Stimulated activated CD4-positive, alpha-beta T cell treated with anti-CD3 and anti-CD28 coated beads, Interleukin-1b, Interleukin-23, amount 100 ng/mL, for 24 hours (primary cell): ENCODE measurements at places on chromosomes 1 and 21.

- DNase-seq = no peak
These were observed 345.4 kb upstream of the NCAM2 start for GRCh38 chr21:20652846-20653245.

- no peak for DNase-seq
These were observed 17.2 kb downstream of the ROR1 start for GRCh38 chr1:63790989-63791388.

- no peak for DNase-seq
These were observed 4.1 kb downstream of the L1TD1 start for GRCh38 chr1:62198781-62199125.

GRCh38 chr1:41097105-41097504 is 75.6 kb upstream of the SLFNL1 start:
- DNase-seq = no peak

- no peak for DNase-seq
These were observed 108.0 kb downstream of the TNNI3K start for GRCh38 chr1:74343216-74343615.

DNA sequence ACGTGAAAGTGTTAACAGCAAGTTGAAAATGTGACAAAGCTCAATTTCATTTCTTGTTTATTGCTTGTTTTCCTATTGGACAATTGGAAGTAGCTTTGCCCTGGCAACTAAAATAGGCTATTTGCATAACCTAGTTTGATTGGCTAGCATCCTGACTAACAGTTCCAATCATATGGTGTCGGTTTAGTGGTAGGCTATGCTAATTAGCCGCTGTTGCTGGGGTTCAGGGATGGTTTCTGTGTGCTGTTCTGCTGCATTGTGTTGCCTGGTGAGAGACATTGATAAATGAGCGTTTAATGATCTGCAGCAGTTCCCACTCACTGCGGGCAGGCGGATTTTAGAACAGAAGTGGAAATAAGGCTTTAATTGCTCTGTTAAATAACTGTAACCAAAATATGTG is 68.5 kb downstream of the DYRK1A start:
- peak; percentile 7 for DNase-seq

DNA sequence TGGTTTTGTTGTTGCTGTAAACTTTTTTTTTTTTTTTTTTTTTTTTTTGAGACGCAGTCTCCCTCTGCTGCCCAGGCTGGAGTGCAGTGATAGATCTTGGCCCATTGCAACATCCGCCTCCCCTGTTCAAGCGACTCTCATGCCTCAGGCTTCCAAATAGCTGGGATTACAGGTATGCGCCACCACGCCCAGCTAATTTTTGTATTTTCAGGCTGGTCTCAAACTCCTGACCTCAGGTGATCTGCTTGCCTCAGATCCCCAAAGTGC is 78.9 kb upstream of the SLC45A1 start:
- DNase-seq = no peak

GRCh38 chr1:246705368-246705767 is 18.8 kb upstream of the SCCPDH start:
- no peak for DNase-seq

DNA sequence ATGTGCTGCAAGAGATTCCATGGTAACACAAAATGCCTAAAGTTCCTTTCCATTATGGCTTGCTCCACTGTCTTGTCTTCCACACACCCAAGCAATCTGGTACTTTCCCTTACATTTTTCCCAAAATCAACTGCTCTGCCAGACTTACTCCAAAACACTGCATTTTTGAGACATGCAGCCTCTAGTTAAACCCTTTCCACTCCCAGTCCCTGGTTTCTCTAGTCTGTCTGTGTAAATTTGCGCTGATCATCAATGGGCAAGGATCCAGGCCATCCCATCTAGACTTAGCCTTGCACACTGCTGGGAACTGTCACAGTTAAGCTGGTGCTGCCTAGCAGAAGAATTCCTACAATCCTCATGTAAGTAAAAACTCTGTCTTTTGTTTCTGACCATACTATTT is 47.8 kb downstream of the DAB1 start:
- DNase-seq = no peak

GRCh38 chr21:27713154-27714109 is 746.5 kb upstream of the ADAMTS5 start:
- no peak for DNase-seq

DNA sequence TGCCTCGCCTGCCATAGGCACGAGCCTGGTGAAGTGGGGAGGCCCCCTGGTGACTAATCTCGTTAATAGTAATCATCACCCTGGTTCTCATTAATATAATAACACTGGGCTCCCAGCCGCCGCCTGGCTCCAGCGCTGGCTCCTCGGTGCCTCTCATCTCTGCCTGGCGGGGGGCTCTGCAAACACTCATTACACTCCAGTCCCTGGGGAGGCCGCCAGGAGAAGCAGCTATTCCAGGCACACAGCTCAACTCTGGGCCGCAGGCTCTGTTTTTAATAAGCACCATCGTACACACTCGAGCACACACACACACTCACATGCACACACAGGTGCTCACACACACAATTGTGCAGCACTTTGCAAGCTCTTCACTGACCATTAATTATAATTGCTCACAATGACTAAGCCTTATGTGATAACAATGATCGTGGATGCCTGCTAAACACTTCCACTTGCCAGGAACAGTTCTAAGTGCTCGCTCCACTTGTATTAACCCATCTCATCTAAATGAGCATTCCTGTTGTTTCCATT is 52.2 kb downstream of the SDC3 start:
- no peak for DNase-seq

- no peak for DNase-seq
These were observed 34.9 kb upstream of the SCYL3 start for GRCh38 chr1:169928438-169929209.

- DNase-seq = no peak
These were observed 13.4 kb downstream of the ADORA1 start for GRCh38 chr1:203140743-203141520.

GRCh38 chr1:107683191-107683657 is 281.8 kb downstream of the VAV3 start:
- no peak for DNase-seq

DNA sequence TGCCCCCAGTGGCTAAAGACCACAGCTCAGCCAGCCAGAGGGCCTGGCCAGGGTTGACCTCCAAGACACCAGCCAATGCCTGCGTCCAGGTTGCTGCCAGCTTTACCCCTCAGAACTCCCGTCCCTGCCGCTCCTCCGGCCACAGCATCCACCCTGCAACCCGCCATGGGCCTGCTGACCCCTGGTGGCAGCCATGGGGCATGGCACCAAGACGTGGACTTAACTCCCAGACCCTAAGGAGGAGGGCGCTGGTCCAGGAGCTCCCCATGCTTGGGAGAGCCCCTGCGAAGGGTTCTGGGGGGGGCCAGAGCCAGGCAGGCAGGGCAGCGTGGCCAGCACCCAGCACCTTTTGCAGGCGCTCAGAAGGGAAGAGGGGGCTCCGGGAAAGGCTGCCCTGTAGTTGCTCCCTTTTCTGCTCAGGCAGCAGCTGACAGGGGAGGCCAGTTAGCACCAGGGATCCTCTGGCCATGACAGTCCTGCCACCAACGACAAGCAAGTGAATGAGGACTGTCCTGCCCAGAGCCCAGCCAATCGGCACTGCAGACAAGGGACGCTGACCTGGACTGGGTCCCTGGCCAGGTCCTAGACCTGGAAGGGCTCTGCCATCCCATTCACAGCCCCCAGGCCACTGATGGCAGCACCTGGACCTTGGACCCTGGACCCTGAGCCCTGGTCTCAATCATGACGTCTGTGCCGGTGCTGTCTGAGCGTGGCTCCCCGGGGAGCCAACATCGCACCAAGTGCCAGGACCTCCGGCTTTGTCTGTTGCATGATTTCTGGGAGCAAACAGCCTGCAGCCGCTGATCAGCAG is 246.2 kb downstream of the NPHP4 start:
- DNase-seq = peak; percentile 32

DNA sequence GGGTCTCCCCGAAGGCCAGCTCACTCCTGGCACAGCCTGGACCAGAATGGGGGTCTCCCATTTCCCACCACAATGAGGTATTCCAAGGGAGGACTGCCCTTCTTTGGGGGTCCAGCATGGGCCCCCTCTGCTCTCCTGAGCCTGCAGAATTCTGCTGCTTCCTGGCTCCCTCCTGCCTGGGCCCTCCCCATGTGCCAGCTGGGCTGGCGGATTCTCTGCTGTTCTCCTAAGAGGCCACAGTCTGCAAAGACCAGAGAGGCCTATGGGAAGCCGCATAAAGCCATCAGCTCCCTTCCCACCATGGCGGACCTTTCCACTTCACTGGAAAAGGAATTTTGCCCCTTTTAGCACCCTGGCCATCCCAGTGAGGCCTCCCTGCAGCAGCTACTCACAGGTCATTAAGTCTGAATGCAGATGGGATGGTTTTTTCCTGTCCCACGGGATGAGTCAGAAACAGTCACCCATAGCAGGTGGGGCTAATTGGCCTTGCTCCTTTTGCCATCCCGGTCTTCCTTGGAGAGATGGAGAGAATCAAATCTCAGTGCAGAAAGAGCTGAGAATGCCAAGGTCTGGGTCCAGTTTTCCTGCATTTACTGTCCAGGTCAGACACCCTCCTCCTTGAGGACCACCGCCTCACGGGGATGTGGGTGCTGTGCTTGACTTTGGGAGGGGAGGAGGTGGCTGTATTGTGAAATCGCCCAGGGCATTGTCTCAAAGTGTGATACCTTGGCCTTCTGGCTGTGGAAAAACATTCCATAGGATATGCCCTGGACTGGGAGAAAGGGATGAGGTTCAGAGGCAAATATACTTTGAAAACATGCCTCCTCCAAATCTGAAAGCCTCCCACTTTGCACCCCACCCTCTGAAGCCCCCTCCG is 23.2 kb downstream of the MYBPH start:
- no peak for DNase-seq

GRCh38 chr1:36517011-36517771 is 34.5 kb upstream of the CSF3R start:
- DNase-seq = no peak

DNA sequence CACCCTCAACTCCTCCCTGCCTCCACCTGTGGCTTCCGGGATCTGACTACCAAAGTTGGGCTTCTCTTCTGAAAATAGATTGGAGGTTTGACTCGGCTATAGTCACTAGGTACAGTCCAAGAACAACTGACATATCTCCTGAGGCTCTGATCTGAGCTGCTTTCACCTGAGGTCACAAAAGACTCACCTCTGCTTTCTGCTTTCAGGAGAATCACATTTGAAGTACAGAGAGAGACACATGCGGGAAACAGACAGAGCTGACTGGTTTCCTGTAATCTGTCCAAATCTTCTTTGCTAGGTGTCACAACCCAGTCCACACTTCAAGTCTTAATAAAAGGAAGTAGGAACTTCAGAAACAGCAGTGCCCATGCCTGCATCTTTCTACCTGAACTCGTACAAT is 245.4 kb upstream of the CHRM3 start:
- no peak for DNase-seq

DNA sequence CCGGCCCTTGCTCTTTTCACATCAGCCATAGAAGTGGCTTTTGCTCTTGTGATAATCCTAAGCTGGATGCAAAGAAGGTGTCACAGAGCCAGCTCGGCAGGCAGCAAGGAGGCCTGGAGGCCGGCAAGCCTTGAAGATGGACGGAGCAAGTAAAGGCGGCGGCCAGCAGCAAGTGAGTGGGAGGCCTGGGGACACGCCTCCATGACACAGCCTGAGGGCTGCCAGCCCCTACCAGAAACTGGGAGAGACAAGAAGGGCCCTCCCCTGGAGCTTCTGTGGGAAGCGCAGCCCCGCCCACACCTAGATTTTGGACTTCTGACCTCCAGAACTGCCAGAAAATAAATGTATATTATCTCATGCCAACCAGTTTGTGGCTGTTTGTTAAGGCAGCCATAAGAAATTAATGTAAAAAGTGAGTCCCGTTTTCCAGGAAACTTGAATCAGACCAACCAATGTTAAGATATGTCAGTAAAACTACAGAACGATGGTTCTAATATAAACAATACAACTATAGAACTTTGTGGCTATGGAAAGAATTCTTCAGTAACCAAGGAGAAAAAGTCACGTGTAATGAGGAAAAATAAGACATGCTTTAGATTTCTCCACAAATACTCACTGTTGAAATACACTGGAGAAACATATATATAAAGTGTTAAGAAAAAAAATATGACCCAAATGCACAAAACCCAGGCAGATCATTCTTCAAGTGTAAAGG is 49.9 kb downstream of the BACE2 start:
- no peak for DNase-seq

- no peak for DNase-seq
These were observed 43.1 kb downstream of the ZMYM1 start for GRCh38 chr1:35122311-35122710.

GRCh38 chr1:160117709-160118183 is 2.2 kb downstream of the ATP1A2 start:
- DNase-seq = no peak

- no peak for DNase-seq
These were observed 743 bp downstream of the PHF13 start for GRCh38 chr1:6614019-6614928.

- peak; percentile 17 for DNase-seq
These were observed 36.7 kb downstream of the ZNF695 start for GRCh38 chr1:246971090-246971721.

DNA sequence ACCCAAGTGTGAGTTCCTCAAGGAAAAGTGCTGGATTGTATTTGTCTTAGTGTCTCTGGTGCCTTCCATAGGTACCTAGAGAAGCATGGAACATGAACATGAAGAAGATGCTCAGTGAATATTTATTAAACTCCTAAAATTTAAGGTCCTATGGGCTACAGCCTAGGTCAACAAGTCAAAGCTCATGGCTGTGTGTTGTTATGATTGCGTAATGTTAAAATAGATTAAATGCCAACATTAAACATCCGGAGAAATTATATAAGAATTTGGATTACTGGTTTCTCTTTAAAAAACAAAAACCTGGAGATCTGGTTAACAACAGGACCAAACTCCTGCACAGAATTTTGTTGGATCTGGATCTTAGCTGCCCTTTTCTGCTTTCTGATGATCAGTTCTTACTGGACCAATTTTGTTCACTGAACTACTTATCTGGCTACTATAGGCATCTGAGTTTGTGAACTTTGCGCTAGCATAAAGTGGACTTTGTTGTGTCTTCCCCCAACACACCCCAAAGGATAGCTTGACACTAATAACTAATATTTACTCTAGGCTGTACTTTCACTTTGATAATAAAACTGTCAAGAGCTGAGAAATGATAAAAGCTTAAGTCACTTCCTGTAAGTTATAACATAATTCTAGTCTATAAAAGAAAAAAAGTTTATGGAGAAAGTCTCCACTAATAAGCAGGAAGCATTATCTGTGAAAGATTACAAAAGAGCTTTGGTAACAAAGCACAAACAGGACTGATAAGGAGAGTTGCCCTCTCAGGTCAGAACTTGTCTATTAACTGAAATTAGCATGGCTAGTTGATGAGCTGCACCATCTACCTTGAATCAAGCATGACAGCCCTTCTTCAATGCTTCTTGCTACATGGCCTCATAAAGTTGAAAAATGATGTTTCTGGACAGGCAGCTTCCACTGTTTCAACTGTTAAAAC is 20.7 kb downstream of the F5 start:
- no peak for DNase-seq
